Kidney glomerular epithelial cell (primary cell): ENCODE measurements at places on chromosomes 3 and 15.

GRCh38 chr3:60048447-60048848, 998.6 kb upstream of the CFAP20DC start:
- DNase-seq: no peak

DNA sequence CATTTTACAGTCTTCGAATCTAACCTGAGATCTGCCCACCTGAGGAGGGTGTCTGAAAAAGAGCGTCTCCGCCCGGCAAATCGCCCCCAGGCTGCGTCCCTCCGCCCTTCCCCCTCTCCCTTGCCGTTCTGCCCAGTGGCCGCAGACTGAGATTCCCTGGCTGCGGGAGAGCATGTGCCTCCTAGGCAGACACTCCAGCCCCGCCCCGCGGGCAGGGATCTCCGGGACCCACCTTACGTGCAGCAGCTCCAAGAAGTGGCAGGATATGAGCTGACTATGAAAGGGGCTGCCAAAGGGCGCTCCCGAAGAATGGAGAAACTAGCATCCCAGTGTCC, 2.7 kb upstream of the WNT5A start:
- no peak for DNase-seq

DNA sequence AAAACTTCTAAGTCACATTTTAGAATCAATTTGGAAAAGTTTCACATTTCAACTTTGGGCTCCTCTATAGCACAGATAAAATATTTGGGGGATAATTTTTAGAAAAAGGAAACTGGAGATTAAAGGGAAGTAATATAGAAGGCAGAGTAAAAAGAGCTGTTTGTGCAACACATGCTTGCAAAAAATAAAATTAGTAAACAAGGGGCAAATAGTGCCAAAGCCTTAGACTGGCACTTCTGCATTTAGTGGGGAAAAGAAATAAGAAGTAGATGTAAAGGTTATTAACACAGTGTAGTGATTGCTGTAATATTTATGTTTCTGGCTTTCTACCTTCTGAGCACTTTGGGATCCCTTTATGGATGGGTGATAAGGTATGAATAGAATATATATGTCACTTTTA, 246.6 kb downstream of the CBLB start:
- no peak for DNase-seq

- DNase-seq: no peak
Observed at GRCh38 chr15:67047149-67047661, 18.2 kb upstream of the SMAD3 start.

- DNase-seq: peak; percentile 99
Observed at GRCh38 chr3:31004025-31004678, 109.7 kb upstream of the GADL1 start.

GRCh38 chr15:89101302-89102193, 13.3 kb downstream of the ABHD2 start:
- DNase-seq: peak; percentile 97

DNA sequence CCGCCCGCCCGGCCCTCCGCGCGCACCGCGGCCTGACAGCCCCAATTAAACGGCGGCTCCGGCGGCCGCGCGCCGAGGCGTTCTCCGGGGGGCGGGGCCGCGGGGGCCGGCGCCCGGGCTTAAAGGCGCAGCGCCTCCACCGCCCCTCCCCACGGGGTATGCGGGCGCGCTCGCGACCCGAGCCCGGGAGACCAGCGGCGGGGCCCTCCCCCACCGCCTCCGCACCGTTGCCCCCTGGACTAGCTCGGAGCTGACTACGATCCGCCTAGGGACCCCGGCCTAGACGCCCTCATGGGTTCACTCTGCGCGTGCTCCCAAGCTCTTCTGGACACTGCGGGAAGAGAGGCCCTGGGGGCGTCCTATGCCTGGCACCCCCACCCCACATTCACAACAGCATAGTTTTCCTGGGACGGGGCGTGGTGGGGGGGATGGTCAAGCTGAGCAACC, at the start of gene DUSP7:
TSS of gene DUSP7 (minus strand) at position 51 of the 447 bp plus-strand sequence. CDS start 205 bp downstream, outside the sequence.
- no peak for DNase-seq

GRCh38 chr15:75067123-75067830, 43.9 kb downstream of the PPCDC start:
- peak; percentile 9 for DNase-seq

DNA sequence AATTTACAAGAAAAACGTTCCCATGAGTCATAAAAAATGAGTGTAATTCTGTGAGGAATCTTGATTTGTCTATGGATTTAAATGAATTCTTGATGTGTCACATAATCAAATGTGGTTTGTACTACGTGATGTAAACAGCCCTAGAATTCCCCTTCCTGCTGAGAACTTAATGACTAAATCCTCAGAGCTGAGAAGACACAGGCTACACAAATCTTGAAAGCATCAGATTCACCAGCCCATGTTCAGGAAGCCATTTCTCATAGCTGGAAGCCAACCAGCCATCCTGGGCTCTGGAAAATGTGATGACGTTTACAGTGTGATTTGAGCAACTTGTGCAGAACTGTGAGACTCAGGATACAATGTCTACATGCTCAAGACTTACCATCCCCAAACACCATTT, 193.7 kb upstream of the MME start:
- no peak for DNase-seq

GRCh38 chr3:49906073-49906743, 2.5 kb upstream of the MST1R start:
- peak; percentile 8 for DNase-seq

DNA sequence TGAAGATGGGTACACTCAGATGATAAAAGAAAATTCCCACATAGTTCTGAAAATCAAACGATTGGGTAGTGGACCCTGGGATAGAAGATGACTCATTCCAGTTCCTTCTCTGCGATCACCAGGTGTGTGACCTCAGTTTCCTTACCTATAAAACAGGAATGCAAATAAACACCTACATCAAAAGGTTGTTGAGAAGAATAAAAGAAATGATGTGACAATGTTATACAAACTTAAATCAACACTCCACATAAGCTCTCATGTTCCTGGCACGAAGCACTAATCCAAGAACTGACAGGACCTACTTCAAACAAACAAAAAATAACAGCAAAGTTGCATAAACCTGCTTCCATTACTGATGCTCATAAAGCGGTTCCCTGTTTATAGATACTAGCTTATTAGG, 69.2 kb downstream of the RORA start:
- DNase-seq: no peak

- DNase-seq: peak; percentile 21
Observed at GRCh38 chr15:69474291-69474690, 21.7 kb downstream of the RPLP1 start.

DNA sequence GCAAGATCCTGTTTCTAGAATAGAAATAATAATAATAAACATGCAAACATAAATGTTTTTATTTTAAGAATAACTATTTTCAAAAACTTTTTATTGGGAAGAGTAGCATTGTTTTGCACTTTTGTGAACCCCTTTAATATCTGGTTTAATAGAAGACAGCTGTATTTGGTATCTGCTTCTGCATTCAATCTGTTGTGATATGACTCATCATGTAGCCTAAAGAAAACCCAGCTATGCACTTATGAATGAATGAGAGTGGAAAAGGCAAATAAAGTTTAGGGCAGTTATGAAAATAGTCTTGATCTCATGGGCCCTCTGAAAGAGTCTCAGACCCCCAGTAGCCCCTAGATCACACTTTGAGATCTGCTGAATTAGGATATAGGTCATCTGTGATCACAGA, 100.4 kb upstream of the PPP2R3A start:
- DNase-seq: no peak

DNA sequence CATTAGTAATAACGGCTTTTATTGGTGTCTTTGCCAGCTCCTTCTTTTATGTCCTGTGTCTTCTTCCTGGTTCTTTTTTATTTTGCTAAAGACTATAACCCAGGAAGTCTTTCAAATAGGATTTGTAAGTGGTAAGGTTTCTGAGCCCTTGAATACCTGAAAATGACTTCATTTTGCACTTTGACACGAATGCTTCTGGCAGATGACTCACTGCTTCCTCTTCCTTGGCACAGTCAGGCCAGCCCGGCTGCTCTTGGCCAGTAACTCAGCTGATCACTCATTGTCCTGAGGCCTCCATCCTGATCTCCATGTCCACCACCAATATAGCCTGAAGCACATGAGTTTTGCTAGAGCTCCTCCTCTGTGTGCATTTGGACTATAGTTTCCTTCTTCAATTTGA, 48.7 kb upstream of the NR2E3 start:
- peak; percentile 74 for DNase-seq

- no peak for DNase-seq
Observed at GRCh38 chr3:153573481-153573880, 411.5 kb downstream of the RAP2B start.

DNA sequence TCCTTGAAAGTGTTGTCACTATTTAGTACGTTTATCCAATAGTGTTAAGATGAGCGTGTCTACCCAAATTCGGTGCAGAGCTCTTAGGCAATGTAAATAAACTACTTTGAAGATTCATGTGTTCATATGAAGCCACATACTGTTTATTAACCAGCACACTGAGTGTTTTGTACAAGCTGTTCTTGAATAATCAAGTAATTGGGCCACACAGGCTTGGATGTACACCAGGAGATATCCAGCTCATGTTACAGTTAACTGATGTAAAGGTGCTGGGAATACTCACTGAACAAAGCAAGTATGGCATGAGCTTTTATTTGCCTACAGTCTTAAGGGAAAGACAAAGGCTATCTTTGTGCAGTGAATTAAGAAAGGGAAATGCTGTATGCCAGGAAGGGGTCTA, 632 bp upstream of the DHX36 start:
- DNase-seq: no peak

- DNase-seq: no peak
Observed at GRCh38 chr3:44329946-44330345, 8.6 kb upstream of the TCAIM start.

DNA sequence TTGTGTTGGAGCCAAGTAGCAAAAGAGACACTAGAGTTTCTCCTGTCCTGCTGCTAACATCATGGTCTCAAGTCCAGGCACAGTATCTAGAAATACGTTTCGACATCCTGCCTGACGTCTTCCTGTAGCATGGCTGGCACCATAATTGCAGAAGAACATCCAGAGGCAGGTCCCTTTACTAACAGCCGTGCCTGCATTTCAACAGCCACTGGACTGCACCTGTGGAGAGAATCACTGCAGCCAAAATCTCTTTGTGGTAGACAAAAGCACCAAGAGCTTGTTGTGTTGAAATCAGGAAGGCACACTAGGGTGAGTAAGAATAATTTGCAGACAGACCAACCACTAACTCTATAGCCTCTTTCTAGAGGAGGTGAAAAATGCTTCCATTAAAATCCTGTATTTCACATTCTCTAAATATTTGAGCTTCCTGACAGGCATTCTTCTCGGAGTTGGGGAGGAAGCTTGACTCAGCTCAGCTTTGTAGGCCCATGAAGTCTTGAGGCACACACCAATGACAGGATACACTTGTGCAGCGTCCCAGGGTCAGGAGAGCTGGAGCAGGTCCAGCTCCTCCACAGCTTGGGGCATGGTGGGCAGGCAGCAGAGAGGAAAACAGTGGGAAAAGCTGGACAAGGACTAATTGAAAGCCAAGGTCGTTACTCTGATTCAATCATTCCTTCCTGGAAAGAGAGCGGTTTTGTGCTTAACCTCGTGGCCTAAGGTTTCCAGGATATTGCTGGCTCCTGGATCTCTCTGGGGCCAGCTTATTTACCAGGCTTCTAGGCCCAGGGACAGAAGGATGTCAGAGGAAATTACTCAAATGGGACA, 244.9 kb downstream of the FAM43A start:
- DNase-seq: peak; percentile 70

DNA sequence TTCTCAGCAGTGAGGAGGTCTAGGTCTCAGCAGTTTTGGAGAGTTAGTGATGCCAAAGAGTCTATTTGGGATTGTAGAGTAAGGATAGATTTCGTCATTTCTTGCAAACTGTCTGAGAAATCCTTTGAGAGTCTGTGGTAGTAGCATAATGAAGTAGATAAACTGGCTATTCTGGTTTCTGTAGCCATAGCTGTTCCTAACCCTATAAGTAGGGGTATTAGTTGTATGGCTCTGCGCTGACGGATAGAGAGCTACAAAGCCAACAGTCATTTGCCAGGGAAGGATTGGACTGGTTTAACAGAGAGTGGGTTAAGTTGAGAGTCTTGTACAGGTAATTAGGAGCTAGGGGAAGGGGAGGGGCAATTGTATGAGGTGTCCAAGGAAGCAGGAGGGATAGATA, 50.6 kb downstream of the KLHDC8B start:
- no peak for DNase-seq

GRCh38 chr3:187120326-187120725, 19.0 kb downstream of the RPL39L start:
- no peak for DNase-seq

DNA sequence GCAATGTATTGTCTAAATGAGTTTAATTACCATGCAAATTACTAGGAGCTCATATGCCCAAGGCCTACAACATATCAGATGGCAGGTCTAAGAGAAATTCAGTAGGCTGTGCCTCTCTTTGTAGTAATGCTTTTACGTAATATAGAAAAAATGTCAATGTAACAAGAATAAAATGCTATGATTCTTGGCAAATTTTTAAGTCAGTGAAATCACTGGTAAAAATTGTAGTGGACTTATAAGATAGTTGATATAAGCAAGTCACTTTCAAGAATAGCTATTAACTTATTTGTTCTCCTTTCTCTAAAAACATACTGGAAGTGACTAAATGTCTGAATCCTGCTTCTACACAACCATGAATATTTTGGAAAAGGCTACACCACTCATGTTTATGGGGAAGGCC, 707.8 kb downstream of the TUSC7 start:
- no peak for DNase-seq

DNA sequence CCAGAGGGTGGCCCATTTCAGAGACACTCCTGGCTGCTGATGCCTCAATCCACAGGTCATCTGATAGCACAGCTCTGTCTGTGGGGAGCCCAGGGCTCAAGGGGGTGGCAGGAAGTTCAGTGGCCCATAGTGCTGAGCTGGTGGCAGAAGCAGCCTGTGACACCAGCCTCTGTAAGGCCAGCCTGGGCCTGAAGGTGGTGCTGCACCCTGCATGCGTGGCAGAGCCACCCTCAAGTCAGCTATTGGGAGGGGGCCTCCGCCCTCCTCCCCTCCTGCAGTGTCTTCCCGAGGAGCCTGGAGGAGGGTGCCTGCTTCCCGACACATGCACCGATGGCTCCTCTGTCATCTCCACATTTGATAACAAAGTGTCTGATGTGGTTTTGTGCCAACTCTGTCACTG, 3.0 kb downstream of the PLA1A start:
- DNase-seq: no peak

- no peak for DNase-seq
Observed at GRCh38 chr15:43067717-43068461, 37.9 kb downstream of the UBR1 start.

DNA sequence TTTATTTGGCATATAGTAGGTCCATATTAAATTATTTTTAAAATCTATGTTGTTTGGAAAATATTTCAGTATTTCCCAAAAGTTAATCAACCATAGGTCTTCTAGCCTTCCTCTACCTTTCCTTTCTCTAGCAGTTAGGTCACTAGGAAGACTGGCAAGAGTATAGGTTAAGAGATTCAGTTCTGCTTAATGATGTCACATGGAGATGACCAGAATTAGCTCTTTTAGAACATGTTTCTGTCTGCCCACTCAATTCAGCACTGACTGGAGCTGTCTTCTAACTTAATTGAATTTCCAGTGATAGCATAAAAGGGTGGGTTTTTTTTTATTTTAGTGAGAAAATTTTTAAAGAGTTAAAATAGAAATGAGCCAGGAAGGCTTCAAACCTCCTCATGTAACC, 23.8 kb upstream of the ZBED2 start:
- no peak for DNase-seq
